ENCODE measurements at places on chromosomes 6 and 20.
A peak's percentile ranks its signal among the peaks of the same experiment; 100 is the strongest.

- no peak for DNase-seq
Measured at GRCh38 chr6:73049971-73050594, 175.2 kb downstream of the KHDC1L start.

GRCh38 chr6:49499623-49500022 lies at the start of gene GLYATL3:
Gene GLYATL3 (plus strand): TSS chr6:49499923. CDS start chr6:49511991, 12,068 bp downstream.
- DNase-seq: no peak

GRCh38 chr6:167558246-167559177 lies 233.6 kb downstream of the TTLL2 start:
- peak; percentile 89 for DNase-seq

- DNase-seq: no peak
Measured at GRCh38 chr20:33894798-33895197, 83.7 kb downstream of the CHMP4B start.

GRCh38 chr6:144156338-144156737 lies 6.0 kb downstream of the STX11 start:
- no peak for DNase-seq

DNA sequence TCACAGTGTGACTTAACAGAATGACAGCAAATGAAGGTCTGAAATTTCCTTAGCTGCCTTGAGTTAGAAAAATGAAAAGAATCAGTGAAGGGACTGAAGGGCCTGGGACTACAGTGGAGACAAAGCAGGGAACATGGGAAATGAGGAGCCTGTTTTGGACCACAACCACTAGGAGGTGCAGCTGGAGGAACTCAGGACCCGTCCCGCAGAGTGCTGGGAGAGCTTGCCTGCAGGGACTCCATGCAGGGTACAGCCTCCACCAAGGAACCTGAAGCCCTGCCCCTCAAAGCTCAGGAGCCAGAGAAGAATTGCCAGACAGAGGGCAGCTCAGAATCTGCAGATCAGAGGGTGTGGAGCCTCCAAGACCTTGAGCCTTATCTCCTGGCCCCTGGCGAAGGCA lies 50.7 kb downstream of the LRFN2 start:
- DNase-seq: no peak

DNA sequence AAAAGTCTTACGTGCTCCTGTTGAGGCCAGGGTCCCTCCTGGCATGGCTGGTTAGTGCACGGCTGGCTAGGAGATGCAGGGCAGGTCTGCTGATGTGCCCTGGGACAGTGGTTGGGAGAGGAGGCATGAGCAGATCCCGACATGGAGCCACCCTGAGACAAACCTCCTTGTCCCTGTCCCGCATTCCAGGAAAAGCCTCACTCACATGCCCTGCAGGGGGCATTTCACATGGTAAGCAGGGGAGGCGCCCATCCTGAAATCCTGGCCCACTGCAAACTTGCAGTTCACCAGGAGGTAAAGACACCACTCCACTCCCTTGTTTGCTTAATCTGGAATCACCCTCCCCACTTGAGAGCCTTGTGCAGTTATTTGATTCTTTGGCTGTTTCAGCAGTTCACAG lies 116.7 kb upstream of the SLC24A3 start:
- no peak for DNase-seq

DNA sequence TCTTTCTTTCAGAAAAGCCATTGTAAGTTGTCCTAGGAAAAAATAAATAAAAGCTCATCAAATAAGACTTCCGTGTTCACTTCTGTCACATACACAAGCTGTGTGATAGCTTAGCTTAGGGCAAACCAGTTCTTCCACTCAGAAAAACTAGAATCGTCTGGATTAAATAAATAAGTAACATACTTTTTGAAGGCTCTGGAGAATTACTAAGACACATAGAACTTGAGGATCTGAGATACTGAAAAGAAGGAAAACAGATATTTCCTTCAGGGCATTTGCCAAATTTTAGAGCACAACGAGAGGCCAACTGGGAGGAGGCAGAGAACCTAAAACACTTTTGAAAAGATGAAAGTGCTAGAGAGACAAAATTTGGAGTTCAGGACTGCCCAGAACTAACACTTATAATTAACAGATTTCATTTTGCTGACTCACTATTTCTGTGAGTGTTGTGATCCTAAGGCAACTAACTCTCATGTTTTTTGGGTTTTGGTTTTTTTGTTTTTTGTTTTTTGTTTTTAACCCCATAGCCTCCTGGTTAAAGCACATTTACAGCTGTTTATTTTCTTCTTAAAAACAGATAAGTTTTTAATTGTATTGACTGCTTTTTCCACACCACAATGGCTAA lies 38.7 kb upstream of the THEMIS start:
- DNase-seq: peak; percentile 21

- DNase-seq: no peak
Measured at GRCh38 chr6:55566036-55566710, 12.8 kb downstream of the HMGCLL1 start.

DNA sequence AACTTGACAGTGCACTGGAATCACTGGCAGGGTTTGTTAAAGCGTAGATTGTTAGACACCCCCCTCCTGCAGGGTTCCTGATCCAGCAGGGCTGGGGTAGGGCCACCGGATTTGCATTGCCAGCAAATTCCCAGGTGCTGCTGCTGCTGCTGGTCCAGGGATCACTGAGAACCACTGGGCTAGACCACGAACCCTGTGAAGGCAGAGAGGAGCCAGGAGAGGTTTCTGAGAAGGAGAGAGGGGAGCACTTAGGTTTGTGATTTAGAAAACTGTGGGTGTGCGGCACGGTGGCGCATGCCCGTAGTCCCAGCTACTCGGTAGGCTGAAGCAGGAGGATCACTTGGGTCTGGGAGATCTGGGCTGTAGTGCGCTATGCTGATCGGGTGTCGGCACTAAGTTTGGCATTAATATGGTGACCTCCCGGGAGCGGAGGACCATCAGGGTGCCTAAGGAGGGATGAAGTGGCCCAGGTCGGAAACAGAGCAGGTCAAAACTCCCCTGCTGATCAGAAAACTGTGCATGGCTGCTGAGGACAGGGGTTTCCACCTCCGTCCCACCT lies 53.6 kb upstream of the FAM83D start:
- DNase-seq: no peak

- no peak for DNase-seq
Measured at GRCh38 chr6:138546733-138547185, 47.5 kb upstream of the NHSL1 start.

GRCh38 chr6:130882370-130882769 lies 55.2 kb downstream of the SMLR1 start:
- no peak for DNase-seq

- DNase-seq: peak; percentile 71
Measured at GRCh38 chr6:100116411-100117194, 122.6 kb upstream of the MCHR2 start.

- no peak for DNase-seq
Measured at GRCh38 chr6:129280749-129281148, 397.8 kb downstream of the LAMA2 start.

GRCh38 chr6:31979238-31979898 lies 2.5 kb upstream of the C4A start:
- no peak for DNase-seq
